ENCODE measurements at places on chromosomes 2 and 18.
A peak's percentile ranks its signal among the peaks of the same experiment; 100 is the strongest.

DNA sequence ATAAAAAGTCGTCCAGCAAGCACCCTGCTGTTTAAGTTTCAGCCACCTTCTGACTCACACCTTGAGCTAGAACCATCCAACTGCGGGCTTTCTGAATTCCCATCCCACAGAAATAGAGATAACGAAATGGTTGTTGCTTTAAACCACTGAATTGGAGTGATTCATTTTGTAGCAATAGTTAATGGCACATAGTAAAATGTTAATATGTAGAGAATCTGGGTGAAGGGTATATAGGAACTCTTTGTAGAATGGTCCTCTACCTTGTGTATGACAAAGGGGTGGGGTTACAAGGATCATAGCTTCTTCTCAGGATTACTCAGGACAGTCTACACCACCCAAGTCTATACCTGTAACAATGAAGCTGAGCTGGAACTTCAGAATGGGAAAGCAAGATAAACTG is 2.4 kb upstream of the MAPRE3 start:
- no peak for DNase-seq

DNA sequence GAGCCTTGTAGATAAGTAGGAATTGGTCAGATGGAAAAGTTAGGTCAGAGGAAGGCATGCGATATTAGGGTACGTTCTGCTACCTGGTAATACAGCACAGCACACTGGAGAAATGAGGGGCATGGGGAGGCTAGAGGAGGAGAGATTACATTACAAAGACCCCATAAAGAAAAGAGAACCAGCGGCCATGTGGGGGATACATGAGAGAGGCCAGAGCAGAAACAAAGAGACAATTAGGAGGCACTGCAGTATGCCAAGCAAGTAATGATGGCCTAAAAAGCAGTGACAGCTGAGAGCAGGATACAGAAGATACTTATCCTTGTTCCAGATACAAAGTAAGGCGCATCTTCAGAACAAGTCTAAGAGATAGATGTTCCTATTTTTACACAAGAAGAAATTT is 40.0 kb downstream of the TXNL1 start:
- no peak for DNase-seq

- DNase-seq: no peak
These were observed 167.9 kb downstream of the HRH4 start for GRCh38 chr18:24628326-24628725.

GRCh38 chr2:205683502-205684367 is 1.4 kb downstream of the NRP2 start:
- DNase-seq: no peak

DNA sequence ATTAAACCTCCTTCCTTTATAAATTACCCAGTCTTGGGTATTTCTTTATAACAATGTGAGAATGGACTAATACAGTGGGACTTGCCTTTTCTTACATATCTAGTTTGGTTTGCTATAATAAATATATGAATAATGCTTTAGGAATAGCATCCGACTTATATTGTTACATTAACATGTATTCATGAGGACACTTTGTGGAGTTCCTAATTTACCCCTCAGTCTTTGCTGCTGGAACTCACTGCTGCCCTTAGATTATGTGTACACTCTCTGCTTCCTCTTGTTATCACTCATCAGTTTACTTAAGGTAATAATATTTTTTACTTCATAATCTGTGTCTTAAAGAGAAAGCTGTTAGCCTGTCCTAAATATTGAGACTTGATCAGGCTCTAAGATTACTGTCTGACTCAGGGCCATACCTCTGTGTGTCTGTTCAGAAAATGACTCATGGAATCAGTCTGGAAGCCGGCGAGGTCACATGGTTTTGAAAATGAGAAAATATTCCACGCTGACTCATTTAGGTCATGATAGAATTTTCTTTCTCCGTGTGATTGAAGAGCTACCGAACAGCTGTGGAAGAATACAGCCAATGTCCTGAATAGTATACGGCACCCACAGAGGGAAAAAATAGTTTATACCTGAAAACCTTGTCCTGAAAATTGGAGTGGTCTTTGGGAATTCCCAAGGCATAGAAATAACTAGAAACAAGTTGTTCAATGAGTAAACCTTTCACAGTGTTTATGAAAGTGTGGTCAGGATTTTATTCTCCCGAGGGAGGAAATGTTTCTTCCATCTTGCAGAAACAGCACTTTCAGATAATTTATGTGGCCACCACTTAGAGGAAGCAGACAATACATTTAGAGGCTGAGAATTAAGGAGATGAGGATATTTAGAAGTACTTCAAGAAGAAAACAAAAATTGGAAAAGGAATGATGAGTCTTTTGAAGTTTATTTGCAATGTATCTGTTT is 156.4 kb downstream of the DSEL start:
- peak; percentile 5 for DNase-seq

- no peak for DNase-seq
These were observed 74.9 kb upstream of the APCDD1 start for GRCh38 chr18:10379522-10379921.

- DNase-seq: no peak
These were observed 36.7 kb upstream of the BMP10 start for GRCh38 chr2:68907920-68908253.

GRCh38 chr18:312415-312814 is 44.6 kb upstream of the THOC1 start:
- no peak for DNase-seq

- DNase-seq: no peak
These were observed 131.0 kb downstream of the CCDC85A start for GRCh38 chr2:56314796-56315195.

- DNase-seq: no peak
These were observed 81.9 kb downstream of the EHBP1 start for GRCh38 chr2:62787386-62787785.

DNA sequence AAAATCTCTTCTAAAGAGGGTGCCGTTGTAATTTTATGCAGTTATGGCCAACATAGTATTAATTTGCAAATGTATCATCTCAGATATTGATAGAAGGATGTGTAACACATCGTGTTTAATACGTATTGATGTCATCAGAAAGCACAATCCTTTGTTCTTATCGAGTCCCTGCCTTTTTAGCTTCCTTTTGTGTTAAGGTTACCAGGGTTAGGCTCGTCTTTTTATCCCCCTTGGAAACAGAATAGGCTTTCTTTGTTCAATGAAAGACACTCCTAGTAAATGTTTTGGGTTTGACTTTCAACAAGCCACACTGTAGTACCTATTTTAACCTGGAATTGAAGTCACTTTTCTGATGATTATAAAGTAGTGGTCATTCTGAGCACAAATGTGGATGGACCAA is 136.2 kb downstream of the WDR7 start:
- DNase-seq: no peak

DNA sequence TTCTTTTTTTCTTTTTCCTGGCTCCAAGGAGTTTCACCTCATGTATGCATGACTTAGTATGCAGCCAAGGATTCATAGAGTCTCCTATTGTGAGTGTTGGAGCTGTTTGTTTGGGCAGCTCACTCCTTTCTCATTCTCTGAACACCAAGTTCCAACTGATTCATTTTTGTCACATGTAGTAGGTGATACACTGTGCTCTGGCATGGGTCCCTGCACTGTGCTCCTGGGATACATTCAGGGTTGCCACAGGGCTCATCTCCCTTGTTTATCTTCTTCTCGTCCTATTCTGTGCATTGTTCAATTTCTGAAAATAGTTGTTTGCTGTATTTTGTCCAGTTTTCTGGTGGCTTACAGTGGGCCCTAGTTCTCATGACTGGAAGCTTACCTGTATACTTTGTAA is 96.8 kb downstream of the ZNF407 start:
- DNase-seq: no peak

- no peak for DNase-seq
These were observed 25.6 kb downstream of the SPTBN1 start for GRCh38 chr2:54481686-54482085.

GRCh38 chr2:155708071-155708470 is 624.5 kb downstream of the NR4A2 start:
- no peak for DNase-seq

DNA sequence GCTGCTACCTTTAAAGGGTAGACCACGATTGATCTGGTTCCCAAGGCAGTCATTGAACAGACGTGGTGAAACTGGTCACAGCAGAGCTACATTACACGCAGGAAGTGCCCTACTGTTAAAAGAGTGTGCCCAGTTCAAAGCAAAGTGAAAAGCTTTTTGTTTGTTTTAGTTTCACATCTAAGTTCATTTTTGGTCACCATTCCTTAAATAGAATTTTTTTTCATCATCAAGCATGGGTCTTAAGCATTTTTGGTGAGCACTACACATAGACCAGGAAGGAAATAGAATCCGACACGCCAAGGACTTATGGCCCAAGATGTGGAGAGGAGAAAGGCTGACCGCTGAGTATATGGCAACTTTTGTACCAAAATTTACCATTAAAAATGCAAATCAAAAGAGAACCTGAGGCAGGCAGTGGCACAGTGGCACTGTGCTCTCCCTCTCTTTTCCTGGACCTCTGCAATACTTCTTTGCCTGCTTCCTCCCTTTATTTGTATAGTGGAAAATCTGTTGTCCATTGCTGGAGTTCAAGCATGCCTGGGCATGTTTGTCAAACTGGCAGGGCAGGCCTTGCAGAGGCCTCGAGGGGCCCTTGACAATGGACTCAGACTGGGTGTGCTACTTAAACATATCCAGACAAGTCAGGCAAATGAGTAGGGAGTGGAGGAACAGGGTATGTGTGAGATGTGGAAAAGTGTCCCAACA is 42.6 kb upstream of the HNRNPA3 start:
- no peak for DNase-seq

DNA sequence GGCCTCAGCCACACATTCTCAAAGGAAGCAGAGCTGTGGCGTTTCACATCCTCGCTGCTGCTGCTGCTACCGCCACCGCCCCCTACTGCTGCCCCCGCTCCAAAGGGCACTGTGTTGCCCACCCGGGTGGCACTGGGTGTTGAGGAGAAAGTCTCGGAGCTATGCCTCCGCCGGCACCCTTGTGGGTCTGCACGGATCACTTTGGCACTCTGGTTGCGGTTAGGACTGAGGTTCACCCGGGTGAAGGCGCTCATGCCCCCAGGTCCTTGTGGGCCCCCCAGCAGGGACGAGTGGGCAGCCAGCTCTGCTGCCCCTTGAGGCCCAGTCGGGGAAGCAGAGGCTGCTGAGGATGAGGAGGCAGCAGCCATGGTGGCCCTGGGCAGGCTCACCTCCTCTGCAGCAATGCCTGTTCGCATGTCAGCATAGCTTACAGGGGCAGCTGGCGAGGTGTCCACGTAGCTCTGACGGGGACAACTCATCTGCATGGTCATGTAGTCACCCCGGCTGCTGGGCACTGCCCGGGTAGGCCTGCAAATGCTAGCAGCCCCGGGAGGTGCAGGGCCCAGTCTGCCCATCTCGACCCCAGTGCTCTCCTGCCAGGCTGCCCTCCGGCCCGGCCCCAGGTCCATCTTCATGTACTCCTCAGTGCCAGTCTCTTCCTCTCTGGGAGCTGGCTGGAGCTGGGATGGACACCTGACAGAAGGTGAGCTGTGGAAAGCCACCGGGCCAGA is 4.2 kb downstream of the IRS1 start:
- DNase-seq: no peak

DNA sequence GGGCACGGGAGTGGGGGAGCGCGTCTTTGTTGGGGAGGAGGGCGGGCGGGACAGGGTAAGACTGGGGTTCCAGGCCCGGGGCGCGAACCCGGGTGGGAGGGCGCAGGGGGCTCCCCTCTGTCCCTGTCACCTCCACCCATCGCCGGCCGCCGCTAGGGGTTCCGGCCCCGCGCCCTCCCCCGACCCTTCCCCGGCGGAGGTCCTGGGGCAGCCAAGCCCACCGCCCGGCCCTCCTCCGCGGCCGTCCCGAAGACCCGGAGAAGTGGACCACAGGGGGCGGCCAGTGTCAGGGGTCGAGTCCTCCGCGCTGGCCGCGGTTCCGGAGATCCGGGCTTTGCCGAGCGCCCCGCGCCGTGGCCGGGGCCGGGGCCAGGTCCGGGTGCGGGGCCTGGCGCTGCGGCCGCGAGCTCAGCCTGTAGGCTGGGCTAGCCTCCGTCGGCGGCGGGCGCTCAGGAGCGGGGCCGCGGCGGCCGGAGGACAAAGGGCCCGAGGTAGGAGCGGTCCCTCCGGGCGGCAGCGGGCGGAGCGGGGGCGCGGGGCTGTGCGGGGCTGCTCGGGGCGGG is 16.6 kb upstream of the E2F6 start:
- no peak for DNase-seq

DNA sequence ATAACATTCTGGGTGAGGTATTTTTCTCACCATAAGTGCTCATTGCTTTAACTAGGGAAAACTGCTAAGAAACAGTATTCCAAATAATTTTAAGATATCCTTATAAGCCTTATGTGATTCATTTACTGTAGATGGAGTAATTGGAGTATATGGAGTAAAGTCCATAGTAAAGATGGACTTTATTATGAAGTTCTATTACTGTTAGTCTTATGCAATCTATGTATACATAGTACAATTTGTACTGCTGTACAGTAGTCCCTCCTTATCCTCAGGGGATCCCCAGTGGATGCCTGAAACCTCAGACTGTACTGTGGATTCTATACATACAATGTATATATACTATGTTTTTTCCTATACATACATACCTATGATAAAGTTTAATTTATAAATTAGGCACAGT is 41.1 kb upstream of the OTX1 start:
- no peak for DNase-seq

DNA sequence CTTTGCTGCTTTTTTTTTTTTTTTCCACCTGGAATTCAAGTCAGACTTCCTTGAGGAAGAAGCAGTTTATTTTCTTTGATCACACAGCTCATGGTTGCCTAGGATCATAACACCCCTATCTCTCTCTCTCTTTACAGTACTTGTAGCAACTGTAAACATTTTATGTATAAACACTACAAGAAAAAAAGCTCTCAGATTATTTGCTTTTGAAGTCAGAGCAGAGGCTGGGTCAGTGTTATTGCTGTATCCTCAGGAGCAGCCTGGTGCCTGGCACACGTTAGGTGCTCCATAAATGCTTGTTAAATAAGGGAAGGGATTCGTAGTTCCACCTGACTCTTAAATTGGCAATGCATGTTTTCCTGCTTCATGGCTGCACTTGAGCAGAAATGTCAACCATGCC is 221.2 kb downstream of the TGIF1 start:
- no peak for DNase-seq

GRCh38 chr2:231545105-231545902 is 15.1 kb upstream of the NMUR1 start:
- DNase-seq: peak; percentile 26

- DNase-seq: no peak
These were observed 33.3 kb downstream of the RTTN start for GRCh38 chr18:70172225-70172624.

DNA sequence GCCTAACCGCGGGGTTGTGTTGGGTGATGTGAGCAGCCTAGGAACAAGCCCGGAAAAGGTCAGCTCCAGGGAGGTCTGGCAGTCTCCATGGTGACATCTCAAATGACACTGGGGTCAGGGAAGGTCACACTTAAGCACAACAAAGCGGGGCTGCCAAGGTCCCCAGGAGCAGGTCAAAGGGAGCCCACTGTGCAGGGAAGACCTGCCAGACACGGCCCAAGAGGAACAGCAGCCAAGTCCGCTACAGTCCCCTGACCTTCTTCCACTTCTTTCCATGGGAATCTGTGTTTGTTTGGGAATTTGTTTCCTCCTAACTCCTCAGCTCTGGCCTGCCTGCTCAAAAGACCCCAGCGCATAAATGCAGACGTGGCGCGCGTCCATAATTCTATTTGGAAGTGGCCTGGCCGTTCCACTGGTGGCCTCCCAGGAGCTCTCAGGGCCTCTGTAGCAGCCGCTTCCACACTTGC is 232.1 kb upstream of the COPS8 start:
- no peak for DNase-seq

All from stimulated activated CD8-positive, alpha-beta memory T cell treated with anti-CD3 and anti-CD28 coated beads, Interleukin-15, amount 100 ng/mL, for 4 hours (primary cell).